ENCODE measurements at places on chromosomes 3 and 15.

DNA sequence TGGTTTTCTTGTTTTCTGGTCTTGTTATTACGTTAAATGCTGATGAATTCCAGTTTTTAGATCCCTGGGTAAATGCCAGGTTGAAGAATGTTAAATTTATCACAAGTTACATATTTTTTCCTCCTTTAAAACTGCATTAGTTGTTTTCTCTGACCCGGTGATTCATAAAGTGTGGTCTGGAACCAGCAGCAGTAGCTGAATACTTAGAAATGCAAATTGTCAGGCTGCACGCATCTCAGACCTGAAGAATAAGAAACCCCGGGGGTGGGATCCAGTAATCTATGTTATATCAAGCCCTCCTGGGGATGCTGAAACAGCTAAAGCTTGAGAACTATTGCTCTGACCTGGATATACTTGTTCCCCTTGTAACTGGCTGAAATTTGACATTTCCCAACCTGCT lies 69.1 kb downstream of the PEX5L start:
- no peak for DNase-seq

- DNase-seq = no peak
Measured at GRCh38 chr3:116966649-116967048, 257.1 kb downstream of the TUSC7 start.

- DNase-seq = no peak
Measured at GRCh38 chr3:67521053-67521646, 133.3 kb downstream of the SUCLG2 start.

DNA sequence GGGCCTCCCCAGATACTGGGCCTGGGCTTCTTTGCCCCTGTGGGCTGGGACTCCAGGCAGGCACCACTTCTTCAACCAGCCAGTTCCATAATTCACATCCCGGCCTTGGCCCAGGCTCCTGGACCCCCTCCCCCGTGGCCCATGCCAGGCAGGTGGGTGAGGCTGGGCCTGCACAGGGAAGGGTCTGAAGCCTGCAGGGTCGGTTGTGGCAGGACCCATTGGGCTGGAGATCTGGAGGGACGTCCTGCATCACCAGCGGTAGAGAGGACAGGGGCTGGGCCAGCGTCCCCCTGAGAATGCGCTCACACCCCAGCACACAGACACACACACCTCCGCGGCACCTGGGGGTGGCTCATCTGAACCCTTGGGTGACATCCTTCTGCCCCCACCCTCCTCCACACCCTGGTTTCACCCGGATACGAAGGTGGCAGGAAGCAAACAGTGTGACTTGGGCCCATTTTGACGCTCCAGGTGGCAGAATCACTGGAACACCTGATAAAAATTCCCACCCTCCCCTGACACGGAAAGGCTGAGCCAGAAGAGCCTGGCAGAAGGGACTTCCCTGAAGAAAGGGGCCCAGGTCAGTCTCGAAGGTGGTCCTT lies 15.4 kb downstream of the ZDHHC19 start:
- DNase-seq = no peak

GRCh38 chr3:56052188-56052587 lies 416.1 kb downstream of the ERC2 start:
- DNase-seq = no peak

GRCh38 chr15:54277834-54278233 lies 299.6 kb downstream of the UNC13C start:
- no peak for DNase-seq

GRCh38 chr15:34304613-34305012 lies 33.0 kb downstream of the SLC12A6 start:
- DNase-seq = no peak
